ENCODE measurements at places on chromosomes 1 and 21.
A peak's percentile ranks its signal among the peaks of the same experiment; 100 is the strongest.

GRCh38 chr1:112762541-112763500, 47.7 kb upstream of the PPM1J start:
- no peak for DNase-seq

- no peak for DNase-seq
Measured at GRCh38 chr1:8283058-8283884, 34.6 kb upstream of the SLC45A1 start.

- DNase-seq: no peak
Measured at GRCh38 chr1:40594187-40594531, 62.7 kb downstream of the ZNF684 start.

DNA sequence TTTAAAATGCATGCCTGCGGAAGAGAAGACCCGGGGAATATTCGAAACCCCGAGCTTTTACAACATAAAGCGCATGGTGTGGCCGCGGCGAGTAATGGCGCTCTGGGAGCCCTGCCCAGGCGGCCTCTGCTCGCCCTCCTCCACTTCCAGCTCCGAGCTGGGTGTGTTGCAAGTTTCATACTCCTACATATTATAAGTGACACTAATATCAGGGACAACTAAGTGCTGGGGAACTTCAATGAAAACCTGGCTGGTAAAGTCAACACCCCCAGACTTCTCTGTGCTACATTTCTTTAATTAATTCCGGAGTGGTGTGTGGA, 11.8 kb downstream of the SIM2 start:
- DNase-seq: no peak

GRCh38 chr1:109776911-109777310, 13.2 kb upstream of the EPS8L3 start:
- peak; percentile 60 for DNase-seq

- no peak for DNase-seq
Measured at GRCh38 chr1:25990251-25990650, 7.6 kb downstream of the PAFAH2 start.

DNA sequence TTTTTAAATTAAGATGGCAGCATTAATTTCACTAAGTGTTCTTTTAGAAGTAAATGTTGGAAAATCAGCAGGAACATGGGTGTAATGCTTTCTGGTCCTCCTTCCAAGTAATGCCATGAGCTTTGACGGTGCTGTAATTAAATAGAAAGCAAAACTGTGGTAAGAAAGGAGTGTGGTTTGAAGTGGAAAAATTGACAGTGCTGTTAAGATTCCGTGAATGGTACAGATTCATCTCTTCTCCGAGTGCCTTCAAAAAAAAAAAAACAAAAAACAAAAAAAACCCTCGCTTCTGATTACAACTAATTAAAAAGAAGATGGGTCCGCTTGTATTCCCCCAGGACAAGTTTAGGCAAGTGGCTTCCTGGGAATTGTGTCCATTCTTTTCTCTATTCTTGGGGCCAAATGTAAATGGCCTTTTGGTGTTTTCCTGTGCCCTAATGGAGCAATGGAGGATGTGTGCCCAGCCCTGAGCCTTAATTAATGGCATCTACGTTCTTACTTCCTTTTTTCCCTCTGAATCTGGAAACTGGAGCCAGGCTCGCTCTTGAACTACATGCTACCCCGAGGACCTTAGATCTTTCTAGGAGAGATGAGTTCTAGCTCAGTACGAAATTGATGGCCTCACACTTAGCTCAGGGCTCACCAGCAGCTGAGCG, 5.1 kb downstream of the LMO4 start:
- no peak for DNase-seq

DNA sequence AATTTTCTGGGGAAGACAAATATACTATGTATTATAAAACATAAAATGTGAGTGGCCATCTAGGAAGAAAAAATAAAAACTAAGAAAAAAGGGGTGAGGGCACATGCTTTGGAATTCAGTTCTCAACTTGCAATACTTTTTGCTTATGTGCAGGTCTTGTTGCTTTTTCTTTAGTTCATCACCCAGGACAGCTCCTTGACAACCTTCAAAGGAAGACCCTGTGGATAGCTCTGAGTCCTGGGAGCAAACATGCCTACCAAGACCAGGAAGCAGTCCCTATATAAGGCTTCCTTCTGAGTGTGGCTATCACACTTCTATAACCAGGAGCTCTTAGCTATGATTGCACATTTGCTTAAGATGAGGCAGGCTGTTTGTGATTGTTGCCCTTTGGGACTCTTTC, 78.0 kb downstream of the WDR64 start:
- no peak for DNase-seq

GRCh38 chr1:110676970-110677369, 2.2 kb upstream of the KCNA3 start:
- no peak for DNase-seq

DNA sequence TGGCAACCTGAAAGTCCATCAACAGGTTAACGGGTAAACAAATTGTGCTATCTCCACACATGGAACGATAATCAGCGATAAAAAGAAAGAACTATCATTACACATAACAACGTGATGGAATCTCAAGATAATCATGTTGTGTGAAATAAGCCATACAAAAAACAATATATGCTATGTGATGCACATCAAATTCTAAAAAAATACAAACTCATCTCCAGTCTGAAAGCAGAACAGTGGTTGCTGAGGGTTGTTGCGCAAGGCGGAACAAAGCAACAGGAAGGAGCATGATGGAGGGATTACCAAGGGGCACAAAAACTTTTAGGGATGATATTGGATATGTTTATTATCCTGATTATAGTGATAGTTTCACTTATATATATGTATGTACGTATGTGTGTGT, 324.8 kb downstream of the VAV3 start:
- DNase-seq: no peak

DNA sequence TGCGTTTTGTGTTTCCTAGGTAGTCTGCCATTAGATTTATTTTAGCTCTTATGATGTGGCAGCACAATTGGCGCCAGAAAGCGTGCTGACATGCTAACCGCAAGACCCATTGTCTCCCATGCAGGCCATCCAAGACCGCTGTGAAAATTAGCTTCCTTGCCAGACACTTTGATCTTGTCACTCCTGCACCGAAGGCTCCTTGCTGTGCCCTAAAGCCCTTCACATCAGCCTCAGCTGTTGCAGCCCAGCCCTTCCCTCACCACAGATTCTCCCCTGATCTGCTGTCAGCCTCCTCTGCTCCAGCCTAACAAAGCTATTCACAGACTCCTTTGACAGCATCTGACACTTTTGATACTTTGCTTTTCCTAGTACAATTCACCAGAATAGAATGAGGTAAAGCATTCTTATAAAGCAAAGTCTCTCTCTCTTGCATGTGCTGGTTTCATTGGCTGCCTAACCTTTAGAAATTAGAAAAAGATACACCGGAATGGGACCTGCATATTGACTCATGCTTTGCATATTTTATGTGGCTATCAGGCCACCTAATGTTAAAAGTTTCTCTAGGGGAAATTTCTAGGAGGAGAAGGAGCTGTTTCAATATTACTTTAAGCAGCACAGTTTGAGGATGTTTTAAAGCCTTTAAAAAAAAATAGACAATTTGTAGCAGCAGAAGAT, 280.3 kb upstream of the FMN2 start:
- DNase-seq: peak; percentile 9

- no peak for DNase-seq
Measured at GRCh38 chr1:91768786-91769725, 116.9 kb downstream of the TGFBR3 start.

- DNase-seq: no peak
Measured at GRCh38 chr1:9996624-9997582, at the start of gene RBP7. TSS of gene RBP7 (plus strand) at chr1:9997228. CDS start at chr1:9997259, 31 bp downstream.

GRCh38 chr1:207918581-207918980, 7.7 kb upstream of the CD34 start:
- no peak for DNase-seq

- no peak for DNase-seq
Measured at GRCh38 chr1:87204921-87205320, 123.8 kb upstream of the LMO4 start.

- DNase-seq: no peak
Measured at GRCh38 chr1:85328713-85329397, 52.4 kb upstream of the BCL10 start.

DNA sequence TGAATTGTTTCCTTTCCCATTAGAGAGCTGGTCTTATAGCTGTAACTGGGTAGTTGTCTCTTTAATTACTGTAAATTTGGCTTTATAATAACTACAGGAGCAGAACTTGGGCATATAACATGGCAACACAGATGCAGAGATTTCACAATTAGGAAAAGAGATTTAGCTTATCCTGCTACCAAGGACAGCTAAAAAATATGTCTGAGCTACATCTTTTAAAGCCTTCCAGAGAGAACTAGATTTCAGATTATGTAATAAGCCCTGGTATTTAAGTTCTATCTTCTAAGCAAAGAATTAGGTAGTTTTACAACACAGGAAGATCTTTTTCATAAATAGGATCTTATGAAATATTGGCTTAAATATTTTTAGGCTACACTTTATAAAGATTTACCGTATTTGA, 313.8 kb downstream of the S1PR1 start:
- no peak for DNase-seq

DNA sequence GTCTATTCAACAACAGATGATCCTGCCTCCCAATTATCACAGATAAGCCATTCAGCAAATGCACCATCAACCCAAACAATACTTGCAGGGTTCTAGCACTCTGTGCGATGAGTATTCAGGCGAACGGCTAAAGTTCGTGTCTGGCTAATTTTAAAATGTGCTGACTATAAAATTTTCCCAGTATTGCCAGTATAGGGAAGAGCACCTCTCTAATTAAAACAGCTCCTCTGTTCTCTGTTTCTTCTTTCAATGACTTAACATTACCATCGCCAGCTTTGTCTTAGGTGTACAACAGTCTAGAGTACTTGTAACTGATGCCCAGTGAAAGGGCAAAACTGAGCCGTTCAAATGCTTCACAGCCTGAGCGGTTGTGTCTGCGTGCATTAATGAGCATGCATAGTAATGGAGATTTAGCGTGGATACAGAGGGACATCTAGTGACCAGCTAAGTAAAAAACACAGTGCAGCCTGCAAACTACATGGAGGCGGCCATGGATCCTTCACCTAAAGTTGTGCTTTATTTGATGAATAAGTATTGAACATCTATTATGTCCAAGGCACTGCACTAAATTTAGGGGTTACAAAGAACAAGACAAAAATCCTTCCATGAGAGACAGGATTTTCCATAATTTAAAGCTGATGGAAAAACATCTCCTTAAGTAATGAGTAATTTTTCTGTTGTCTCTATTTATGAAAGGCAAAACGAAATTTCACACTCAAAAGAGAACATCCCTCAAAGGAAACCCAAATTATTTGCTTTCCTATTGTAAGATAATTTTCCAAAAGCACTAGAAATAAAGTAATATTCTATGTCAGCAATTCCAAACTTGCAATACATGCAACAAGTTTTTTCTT, 120.0 kb downstream of the SETD4 start:
- DNase-seq: no peak

DNA sequence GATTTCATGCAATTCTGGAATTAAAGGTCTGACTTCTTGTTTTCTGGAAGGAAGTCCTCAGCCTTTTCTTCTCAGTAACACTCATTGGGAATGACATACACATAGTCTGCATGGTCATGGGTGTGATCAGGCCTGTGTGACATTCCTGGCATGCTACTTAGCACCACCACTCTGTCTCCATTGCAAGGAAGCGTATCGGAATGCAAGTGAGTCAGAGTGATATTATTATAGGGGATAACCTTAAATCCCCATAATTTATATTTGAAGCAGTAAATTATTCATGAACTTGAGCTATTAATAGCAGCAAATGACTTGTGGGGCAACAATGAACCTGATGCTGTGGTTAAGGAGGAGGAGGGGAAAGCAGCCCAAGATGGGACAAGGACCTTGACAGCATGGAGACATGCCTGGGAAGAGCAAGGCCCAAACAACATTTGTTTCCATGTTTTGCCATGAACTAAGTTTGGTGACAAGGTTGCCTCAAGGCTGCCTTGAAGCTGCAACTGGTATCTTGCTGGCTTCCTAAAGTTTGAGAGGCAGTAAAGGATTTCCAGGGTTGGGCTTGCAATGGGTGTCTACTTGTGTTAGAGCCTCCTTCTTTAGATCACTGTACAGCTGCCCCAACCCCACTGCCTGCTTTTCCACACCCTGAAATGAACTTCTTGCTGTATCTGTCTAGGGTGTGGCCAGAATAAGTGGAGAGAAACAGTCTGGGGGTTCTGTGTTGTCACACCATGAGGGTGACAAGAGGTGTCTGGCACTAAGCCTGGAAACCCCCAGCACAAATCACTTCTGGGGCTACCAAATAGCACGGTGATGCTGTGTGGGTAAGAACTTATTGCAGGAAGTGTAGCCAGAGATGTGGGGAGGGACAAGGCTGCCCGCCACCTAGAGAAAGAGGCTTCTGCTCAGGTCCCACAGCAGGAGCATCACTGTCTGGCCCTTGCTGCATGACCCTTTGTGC, 4.6 kb downstream of the MAB21L3 start:
- DNase-seq: no peak

DNA sequence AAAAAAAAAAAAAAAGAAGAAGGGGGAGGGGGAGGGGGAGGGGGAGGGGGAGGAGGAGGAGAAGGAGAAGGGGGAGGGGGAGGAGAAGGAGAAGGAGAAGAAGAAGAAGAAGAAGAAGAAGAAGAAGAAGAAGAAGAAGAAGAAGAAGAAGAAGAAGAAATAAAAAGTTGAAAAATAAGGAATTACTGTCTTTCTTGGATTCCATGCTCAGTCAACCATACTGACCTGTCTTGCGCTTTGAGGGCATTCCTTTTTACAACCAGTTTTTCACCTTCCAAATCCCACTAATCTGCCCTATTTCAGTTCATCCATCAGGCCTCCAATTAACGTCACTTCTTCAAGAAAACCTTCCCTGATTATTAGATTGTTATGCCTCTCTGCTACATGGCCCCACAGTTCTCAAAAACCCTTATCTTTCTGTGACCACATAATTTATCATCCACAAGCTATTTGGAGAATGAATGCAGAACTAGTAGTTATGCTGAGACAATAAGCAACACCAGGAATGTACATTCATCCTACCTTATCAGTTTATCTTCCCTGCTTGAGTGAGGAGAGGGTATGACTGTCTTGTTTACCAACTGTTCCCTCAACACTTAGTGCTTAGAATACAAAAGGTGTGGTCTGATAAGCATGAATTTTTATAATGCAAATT, 57.5 kb upstream of the GUCA2A start:
- DNase-seq: no peak

DNA sequence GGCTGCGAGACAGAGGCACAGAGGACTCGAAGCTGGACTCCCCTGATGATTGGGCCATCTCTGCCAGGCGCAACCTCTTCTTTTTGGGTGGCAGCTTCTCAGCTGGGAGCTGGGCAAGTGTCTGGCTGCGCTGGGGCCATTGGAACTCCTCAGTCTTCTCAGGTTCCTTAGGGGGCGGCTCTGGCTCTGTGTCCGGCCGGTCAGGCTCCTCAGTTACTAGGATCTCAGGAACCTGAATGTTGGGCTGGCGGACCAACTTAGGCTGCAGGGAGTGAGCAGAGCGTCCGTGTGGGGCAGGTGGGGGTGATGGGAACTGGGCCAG, 97.5 kb upstream of the EDN2 start:
- DNase-seq: no peak
